Anterior cingulate cortex (tissue), 58 donors: ENCODE measurements at places on chromosomes 5 and 9.

GRCh38 chr5:6712142-6712576, 1.1 kb upstream of the TENT4A start:
- DNase-seq = no peak

GRCh38 chr5:35230038-35230611, at the start of gene PRLR:
TSS of gene PRLR (minus strand) at chr5:35230487. CDS start at chr5:35089620, 140,867 bp downstream.
- peak; percentile 4 for DNase-seq

GRCh38 chr5:24161559-24161958, 483.2 kb downstream of the CDH10 start:
- no peak for DNase-seq

GRCh38 chr5:54471398-54471797, 15.9 kb downstream of the HSPB3 start:
- DNase-seq = no peak

GRCh38 chr9:120723565-120723964, 9.3 kb upstream of the MEGF9 start:
- no peak for DNase-seq

- no peak for DNase-seq
These were observed 80.6 kb downstream of the FBXO4 start for GRCh38 chr5:42005561-42006153.

DNA sequence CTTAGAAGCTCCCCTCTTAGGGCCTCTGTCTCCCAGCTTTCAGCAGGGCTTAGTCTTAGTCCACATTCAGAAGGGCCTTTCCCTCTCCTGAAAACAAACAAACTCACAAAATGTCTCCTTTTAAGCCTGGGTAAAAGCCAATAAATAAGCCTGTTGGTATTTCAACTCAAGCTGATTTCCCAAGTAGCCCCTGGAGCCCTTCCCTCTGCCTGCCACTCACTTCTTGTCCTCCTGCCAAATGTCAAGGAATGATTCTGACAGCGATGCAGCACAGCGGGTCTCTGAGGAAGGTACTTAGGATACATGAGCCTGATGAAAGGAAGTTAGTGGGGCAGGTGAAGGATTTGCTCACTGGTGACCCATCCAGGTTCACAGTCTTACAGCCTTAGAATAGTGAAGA, 210.5 kb downstream of the PJA2 start:
- no peak for DNase-seq

DNA sequence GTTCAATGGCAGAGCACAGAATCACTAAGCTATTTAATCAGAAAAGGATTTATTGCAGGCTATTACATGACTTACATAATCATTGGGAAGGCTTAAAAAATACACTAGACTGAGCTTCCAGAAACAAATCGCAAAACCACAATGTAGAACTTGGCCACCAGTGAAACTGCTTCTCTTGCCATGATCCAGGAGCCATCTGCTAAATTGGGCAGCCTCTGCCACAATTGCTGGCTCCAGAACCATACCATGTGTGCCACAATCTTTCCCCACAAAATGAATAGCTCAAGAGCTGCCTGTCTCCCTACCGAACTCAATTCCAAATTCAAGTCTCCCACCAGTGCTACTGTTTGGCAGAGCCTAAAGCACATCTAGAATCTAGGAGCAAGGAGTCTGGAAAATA, 9.8 kb upstream of the ERAP1 start:
- no peak for DNase-seq

- no peak for DNase-seq
These were observed 11.8 kb downstream of the ITGA1 start for GRCh38 chr5:52799358-52799982.

DNA sequence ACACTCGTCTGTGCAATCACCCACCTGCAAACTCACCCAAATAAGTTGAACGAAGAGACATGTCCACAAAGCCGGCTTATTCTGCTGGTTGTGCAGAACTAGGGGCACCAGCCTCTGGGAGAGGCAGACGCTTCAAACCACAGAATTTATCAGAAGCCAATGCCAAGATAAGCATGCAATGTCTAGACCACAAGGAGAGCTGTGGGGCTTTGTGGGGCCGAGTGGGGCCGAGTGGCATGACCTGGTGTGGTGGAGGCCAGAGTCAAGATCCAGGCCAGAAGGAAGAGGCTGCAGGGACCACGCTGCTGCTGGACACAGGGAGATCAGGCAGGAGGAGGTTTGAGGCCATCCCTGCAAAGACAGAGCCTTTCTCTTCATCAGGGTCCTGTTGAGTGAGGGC, 259.0 kb downstream of the IRX2 start:
- no peak for DNase-seq

DNA sequence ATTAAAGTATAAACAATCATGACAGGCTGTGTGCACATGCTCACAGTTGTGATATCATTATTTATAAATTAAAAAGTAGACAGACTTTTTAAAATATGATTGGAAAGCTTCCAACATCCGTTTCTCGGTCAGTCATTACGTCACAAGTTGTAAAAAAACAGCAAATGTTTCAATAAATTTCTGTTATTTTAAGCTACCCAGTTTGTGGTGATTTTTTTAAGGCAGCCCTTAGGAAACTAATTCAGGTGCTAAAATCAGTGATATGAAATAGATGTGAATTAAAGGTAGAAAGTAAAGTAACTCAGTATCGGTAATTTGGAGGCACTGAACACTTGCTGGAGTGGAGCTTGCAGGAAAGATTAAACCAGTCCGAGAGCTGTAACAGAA, 1.2 kb downstream of the CCNH start:
- no peak for DNase-seq

DNA sequence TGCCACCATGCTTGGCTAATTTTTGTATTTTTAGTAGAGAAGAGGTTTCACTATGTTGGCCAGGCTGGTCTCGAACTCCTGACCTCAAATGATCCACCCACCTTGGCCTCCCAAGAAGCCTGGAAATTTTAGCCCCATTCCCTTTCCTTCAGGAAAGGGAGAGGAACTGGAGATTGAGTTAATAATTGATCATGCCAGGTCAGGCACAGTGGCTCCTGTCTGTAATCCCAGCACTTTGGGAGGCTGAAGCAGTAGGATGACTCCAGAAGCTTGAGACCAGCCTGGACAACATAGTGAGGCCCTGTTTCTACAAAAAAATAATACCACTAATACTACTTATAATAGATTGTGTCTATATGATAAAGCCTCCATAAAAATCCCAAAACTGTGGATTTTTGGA, 124.6 kb downstream of the UNC13B start:
- DNase-seq = no peak

DNA sequence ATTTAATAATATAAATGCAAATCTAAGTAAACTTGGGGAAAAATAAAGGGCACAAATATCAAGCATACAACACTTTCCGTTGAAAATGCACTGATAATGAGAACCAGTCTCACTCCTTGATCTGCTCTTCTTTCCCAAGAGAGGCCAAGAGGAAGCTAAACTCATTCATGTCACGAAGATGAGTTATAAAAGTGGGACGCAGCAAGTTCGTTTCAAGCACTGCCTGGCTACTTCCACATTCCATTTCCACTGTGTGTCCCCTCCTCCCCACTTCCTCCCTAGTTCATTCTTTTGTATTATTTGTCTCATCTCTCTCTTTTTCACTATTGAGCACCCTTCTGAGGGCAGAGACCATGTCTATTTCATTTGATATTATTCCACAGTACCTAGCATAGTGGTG, 158.1 kb downstream of the SLC24A2 start:
- no peak for DNase-seq

- peak; percentile 84 for DNase-seq
These were observed at the start of the genes LRSAM1 and RPL12 for GRCh38 chr9:127450830-127451607. TSS of gene LRSAM1 (plus strand) at chr9:127451510. CDS start at chr9:127454528, 3,018 bp downstream. TSS of gene RPL12 (minus strand) at chr9:127451406. CDS start at chr9:127451317, 89 bp downstream.

DNA sequence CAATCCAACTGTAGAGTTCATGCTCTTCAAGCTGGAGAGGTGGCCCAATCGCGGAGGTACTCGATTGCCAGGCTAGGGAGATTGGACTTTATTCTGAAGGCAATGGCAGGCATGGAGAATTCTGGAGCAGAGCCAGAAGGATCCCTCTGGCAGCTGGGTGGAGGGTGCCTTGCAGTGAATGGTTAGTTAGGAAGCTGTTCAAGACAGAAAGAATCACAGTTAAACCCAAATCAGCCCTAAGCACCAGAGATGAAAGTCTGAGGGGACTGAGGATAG, 182.4 kb downstream of the RGS3 start:
- DNase-seq = no peak

- no peak for DNase-seq
These were observed 10.7 kb upstream of the IL17B start for GRCh38 chr5:149389552-149390495.

DNA sequence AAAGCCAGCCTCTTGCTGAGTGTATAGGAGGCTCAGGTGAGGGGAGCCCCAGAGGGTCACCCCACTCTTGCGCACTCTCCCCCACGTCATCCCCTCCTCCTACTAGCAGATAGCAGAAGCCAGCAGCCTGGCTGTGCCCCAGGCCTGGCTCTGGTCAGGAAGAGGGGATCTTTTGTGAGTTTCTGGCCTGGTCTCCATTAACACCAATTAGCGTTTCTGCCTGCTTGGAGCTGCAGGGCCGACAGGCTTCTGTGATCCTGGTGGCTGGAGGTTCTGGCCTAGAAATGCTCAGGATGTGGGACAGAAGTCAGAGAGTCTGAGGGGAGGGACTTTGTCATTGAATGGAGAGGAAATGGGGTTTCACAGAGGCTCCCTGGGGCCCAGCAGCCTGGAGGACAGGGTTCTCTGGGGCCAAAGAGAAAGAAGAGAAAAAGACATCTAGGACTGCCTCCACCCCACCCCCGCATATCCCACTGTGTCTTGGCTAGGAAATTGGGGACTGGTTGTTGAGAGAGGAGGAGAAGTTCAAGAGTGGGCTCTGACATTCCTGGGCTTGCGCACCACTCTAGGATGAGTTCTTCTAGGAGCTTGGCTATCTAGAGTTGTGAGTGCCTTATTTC, 47.5 kb upstream of the ARAP3 start:
- DNase-seq = peak; percentile 66

DNA sequence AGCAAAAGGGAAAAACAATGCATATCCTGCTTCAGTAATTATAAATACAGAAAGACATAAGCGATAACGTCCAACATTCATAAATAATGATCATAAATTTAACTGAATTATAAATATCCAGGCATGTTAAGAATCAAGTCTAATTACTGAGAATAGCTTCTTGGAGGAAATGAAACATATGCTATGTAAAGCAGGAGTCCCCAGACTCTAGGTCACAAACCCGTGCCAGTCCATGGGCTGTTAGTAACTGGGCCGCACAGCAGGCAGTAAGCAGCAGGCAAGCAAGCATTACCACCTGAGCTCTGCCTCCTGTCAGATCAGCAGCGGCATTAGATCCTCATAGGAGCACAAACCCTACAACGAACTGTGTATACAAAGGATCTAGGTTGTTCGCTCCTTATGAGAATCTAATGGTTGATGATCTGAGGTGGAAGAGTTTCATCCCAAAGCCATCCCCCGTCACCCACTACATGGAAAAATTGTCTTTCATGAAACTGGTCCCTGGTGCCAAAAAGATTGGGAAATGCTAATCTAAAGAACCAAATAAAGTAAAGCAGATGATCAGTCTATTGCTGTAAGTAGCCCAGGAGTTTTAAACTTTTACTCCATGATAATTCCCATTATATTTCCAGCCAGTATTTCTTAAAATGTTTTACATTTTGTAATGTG, 50.4 kb downstream of the CERT1 start:
- no peak for DNase-seq

DNA sequence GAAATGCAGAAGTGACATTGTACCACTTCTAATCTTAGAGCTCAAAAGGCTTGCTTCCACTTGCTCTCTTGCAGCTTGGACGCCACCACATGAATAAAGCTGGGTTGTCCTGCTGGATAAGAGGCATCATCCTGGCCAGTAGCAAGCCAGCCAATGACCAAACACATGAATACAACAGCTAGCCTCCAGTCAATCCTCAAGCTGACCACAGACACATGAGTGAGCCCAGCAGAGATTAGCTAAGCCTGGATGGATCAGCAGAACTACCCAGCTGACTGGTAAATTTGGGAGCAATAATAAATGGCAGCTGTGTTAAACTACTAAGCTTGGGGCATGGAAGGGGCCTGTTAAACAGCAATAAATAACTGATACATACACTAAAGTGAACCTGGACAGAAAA, 121.1 kb upstream of the SLC12A2 start:
- DNase-seq = no peak

DNA sequence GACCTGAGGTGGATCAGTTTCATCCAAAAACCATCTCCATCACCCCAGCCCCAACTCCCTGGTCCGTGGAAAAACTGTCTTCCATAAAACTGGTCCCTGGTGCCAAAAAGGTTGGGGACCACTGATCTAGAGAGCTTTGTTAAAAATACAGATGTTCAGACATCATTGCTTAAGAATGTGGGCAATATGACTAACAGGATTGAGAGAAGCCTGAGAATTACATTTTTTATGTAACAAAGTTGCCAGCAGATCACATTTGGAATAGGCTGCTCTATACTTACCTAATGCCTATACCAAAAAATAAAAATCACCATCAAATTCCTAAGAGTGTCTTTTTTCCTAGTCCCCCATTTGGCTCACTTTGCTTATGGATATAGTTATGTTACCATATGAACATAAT, 143.3 kb downstream of the RAPGEF6 start:
- no peak for DNase-seq

DNA sequence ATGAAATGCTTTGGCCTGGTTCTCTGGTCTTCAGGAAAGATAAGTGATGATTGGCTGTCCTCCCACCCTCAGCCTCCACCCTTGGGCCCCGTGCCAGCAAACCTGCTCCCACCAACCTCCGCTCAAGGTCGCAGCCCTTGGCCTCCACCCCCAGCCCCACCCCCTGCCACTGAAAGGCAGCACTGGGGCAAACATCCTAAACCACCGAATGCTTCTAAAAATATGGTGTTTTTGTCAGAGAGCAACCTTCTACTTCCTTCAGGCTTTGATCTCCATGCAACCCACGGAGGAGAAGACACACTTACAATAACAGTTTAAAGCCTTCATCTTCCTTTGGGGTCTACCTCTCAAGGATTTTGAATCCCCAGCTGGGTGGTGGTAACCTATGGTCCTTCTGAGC, 24.0 kb upstream of the TCF7 start:
- DNase-seq = no peak

GRCh38 chr5:56342616-56343015, 109.5 kb upstream of the ANKRD55 start:
- no peak for DNase-seq

DNA sequence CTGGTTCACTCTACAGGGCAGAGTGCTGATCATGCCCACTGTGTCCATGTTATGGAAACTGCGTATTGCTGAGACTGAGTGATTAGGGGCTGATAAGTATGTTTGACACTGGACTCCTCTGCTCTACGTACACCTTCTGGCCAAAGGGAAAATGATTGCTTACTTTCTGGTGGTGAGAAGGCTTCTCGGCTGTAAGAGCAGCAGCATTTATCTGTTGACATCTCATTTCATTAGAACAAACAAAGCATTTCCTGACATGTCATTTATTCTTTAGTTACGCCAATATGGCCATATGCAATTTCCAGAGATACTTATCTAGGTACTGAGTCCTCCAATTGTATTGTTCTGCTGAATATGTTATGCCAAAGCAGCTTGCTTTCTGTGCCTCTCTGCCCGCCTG, 5.6 kb downstream of the FAXDC2 start:
- DNase-seq = no peak

DNA sequence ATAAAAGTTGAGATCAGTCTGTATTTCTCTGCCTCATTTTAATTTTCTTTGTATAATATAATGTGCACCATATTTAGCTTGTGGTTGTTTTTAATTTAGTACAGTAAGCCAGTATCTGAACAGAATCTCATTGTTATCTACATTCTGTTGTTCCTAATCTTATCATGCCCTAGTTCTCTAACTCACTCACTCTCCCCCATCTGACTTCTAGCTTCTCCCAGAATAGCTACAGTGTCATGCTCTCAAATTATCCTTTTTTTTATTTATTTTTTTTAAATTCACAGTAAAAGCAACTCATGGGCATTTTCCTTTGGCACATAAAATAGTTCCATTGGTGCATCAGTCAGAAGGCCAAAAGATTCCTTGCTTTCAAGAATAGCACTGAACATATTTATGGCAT, 156.6 kb downstream of the TRPM3 start:
- DNase-seq = no peak
